ENCODE measurements at places on chromosomes 1 and 21.

GRCh38 chr1:159444511-159444910, 5.0 kb downstream of the OR10J1 start:
- DNase-seq: no peak

DNA sequence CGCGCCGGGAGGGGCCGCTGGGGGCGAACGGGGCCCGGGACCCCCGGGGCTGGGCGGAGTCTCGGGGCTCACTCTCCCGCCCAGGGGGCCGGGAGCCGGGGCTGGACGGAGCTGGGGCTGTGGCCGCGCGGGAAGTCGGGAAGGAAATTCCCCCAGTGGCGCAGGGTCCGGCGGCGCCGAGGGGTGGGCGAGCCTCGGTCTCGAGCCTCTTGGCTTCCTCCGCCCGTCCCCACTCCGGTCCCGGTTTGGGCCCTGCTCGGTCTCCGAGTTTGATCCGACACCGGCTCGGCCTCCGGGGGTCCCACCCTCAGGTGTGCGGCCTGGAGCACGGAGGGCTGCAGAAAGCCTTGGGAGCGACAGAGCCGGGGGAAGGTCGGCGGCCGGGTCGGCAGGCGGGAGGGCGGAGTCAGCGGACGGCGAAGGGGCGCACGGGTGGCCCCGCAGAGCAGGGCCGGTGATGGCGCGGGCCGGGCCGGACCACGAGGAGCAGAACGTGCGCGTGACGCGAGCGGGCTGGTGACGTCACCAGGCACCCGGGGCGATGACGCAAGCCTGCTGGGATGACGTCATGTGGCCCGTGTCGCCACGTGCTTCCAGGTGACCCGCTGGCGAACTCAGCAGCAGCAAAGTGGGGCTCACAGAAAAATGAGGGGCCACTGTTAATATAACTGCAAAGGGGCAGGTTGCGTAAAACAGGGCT, 610 bp upstream of the HES4 start:
- peak; percentile 40 for DNase-seq

DNA sequence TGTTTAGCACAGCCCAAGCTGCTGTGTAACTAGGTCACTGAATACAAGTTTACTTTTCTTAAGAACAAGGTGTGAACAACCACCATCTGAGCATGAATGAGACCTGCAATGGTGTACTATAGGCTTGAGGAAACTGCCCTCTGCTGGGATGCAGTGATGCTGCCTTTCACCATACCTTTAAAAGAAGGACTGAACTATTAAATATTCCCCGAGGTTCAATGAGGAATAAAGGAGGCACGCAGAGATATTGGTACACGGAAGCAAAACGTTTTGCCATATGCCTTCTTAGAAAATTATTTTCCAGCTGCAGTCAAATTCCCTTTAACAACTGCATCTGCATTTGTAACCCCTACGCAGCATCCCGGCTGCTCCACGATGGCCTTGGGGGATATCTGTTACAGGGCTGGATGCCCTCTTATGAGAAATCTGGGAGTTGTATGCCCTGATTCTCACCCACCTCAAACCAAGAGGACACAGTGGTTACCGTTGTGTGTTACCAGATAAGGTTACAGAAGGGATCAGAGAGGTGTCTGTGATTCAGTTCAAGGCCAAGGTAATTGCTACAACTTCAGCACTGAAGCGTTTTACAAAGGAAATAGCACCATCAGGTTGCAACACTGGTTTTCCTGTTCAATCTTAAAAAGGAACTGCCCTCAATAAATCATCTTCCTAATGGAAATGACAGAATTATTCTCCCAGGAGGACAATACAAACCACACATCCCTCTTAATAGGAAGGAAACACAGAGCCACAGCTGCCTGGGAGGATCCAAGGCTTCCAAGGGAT, 470.5 kb downstream of the LTN1 start:
- no peak for DNase-seq

DNA sequence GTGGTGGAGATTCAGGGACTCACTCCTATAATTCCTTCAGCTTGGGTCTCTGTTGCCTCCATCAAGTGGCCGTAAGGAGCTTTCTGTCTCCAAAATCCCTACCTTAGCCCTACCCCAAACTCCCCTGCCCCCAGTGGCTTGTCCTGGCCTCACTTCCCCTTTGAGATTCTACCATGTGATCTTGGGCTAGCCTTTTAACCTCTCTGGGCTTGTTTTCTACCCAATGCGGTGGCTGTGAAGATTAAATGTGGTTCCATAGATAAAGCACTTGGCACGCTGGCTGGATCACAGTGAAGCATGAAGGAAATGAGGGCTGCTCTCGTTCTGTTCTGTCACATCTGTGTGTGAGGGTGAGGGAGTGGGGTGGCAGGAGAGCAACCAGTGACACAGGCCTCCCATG, 43.6 kb downstream of the FAAH start:
- DNase-seq: no peak

DNA sequence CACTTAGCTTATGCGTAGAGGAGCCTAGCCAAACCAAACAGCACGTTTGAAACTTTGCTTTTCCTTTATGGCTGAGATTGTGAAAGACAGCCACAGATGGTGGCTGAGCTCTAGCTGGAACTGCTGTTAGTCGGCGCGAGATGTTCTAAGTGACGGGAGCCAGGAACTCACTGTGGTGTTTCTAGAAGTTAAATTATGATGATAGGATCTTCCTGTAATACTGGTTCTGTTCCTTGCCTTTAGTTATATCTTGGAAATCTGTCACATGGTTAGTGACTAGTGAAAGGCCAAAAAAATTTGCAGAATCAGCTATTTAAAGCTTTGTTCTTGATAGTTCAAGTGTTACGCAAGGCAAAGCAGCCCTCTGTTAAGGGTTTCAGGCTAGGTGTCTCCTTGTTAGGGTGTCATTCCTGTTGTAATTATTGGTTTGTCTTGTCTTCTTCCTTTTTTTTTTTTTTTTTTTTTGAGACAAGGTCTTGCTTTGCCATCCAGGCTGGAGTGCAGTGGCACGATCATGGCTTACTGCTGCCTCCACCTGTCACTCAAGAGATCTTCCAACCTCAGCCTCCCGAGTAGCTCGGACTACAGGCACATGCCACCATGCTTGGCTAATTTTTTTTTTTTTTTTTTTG, 22.6 kb downstream of the AK4 start:
- DNase-seq: no peak

DNA sequence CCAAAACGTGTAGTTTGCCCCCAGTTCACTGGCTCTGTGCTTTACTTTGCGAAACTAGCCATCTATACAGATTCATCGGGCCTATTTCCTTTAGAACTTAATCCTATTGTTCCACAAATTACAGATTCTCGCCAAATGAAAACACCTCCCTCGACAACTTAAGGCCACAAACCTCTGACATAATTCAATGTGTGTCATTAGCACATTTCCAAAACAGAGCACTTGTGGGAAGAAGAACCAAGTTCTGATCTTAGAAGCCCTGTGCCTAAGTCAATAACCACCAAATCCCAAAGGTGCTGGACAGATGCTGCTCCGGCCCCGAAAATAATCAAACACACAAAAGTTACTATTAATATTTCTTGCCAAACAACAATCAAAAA, 93.9 kb downstream of the SLC45A1 start:
- no peak for DNase-seq

GRCh38 chr1:39047374-39048229, 21.5 kb downstream of the NDUFS5 start:
- DNase-seq: no peak

DNA sequence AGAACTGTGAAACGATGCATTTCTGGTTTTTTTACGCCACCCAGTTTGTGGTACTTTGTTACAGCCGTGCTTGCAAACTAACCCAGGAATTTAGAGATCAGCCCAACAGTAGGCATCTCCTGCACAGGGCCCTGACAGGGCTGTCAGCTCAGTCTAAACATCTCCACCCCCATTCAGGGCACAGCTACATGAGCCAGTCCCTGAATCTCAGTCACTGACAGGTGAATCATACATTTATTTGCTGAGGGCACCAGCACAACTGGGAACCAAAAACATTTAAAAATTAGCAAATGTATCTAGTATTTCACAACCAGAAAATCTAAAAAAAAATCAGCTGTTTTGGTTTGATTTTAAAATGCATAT, 30.7 kb downstream of the PRDX6 start:
- DNase-seq: no peak

GRCh38 chr21:25220954-25221353, 386.3 kb downstream of the MRPL39 start:
- no peak for DNase-seq

DNA sequence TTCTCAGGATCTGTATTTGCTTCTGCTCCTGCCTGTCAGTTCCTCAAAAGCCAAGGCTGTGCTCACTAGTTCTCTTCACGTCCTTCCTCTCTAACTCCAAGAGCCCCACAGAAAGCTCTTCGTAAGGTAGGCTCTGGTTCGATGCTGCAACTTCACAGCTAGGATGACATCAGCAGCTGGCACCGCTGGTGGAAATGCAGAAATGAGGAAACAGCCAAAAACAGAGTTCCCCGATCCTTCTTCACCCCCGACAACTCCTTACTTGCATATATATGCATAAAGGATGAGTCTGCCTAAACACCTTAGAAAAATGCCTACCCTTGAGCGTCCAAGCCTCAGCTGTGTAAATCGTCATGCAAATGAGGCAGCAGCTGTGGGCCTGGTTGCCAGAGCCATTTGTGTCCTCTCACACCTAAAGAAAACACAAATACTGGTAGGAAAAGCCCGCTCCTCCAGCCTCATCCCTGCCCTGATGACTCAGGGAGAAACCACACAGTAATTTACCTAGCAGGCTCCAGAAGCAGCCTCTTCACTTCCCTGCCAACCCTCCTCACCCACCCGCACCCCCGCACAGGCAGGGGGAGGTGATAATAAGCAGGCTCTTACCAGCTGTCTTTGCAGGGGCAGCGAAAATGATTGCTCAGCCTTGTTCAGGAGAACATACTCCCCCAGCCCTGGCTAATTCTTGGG, 28.2 kb downstream of the BATF3 start:
- no peak for DNase-seq

DNA sequence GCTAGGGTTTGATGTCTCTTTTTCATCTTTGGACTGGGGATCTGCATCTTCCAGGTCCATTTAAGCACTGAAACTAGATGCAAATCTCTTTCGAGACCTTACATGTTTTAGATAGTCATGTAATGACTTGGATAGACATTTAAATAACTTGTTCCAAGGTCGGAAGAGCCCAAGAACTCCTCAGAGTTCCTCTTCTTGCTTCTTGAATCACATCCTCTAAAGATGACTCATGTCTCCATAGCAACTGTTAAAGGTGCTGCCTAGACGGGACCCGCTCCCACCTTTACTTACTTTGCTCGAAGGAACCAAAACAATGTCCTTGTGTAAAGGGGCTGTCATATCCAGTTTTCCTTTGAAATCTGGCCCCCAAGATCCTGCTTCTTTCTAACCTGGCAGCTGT, 130.0 kb downstream of the EDEM3 start:
- DNase-seq: no peak

- DNase-seq: no peak
These were observed 6.4 kb downstream of the ITGB2 start for GRCh38 chr21:44914176-44914874.

DNA sequence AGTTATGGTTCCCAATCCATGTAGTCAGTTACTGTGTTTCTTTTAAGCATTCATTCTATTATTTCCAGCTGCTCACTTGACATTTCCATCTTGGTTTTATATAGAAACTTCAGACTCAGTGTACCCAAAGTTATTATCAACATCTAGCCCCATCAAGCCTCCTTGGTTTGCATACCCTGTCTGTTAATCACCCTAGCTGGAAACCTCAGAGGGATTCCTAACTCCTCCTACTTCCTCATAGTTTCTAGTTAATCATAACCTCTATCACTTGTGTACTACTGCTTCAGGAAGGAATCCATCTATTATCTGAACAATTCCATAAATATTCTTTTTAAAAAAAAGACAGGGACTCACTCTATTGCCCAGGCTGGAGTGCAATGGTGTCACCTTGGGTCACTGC, 293.3 kb downstream of the SDCCAG8 start:
- DNase-seq: no peak

- no peak for DNase-seq
These were observed 16.6 kb downstream of the NOC2L start for GRCh38 chr1:942411-942821.

DNA sequence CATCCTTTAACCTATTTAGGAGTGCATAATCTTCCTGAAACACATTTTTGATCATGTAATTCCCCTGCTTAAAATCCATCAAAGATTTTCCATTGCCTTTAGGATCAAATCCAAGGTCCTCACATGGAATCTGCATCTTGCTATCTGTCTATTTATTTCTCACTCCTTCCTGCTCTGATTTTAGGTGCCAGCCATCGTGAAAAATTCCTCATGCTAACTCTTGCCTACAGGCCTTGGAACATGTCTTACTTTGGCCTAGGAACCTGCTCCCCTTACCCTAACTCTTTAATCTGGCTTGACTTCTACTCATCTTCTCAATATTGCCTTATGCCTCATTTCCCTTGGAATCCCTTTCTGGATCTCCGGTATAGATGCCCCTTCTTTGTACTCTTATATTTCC, 1074.3 kb downstream of the TTLL7 start:
- DNase-seq: no peak

DNA sequence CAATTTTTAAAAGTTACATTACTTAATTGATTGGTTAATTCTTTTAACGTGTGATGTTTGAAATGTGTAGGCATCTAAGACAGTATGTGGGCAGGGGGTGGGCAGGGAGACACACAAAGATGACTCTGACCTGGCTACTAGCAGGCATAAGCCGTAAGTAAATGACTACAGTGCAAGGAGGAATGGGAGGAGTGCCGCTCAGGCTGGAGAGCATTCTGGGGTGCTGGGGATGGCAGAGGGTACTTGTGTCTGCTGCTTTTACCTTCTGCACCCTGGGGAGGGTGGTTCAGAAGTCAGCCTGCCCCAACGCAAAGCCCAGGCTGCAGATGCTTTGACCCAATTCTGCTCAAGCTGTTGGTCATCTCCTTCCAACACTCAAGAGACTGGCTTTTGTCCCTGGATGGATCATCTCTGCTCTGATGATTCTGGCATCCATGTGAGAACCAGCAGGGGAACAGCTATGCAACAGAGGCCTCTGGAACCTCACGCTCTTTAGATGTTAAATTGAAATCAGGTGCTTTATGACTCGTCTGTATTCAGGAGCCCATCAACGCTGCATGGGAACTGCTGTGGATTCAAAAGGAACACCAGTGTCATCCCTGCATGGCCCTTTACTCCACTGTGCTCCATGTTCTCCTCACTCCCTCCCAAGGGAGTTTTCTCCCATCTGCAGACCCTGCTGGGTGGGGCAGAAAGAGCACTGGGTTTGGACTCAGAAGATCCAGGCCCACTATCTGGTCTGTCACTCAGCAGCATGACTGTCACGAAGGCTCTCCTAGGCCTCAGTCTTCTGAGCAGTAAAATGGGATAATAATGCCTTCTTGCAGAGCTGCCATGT, 78.8 kb downstream of the FAM78B start:
- no peak for DNase-seq

Measured in stimulated activated CD8-positive, alpha-beta memory T cell treated with anti-CD3 and anti-CD28 coated beads, Interleukin-2, amount 100 ng/mL, for 1 hour (primary cell).